ENCODE measurements at places on chromosomes 2 and 18.

DNA sequence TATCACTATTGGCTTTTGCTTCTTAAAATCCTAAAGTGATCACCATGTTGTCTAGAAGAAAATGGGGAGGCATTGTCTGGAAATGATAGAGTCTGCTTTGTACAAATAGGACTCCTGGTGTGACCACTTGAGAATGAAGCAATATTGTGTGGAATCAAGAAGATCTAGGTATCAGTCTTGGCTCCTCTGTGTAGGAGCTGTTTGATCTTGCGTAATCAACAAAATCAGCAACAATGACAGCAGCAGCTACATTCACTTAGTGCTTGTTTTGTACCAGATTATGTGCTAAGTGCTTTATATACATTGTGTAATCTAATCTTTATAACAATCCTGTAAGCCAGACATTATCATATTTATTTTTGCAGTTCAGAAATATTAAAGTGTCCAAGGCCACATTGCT lies 17.8 kb downstream of the NCOA1 start:
- no peak for DNase-seq

- DNase-seq = no peak
Measured at GRCh38 chr2:54212456-54212855, 43.6 kb downstream of the TSPYL6 start.

- no peak for DNase-seq
Measured at GRCh38 chr2:134154246-134154645, 99.6 kb upstream of the MGAT5 start.

DNA sequence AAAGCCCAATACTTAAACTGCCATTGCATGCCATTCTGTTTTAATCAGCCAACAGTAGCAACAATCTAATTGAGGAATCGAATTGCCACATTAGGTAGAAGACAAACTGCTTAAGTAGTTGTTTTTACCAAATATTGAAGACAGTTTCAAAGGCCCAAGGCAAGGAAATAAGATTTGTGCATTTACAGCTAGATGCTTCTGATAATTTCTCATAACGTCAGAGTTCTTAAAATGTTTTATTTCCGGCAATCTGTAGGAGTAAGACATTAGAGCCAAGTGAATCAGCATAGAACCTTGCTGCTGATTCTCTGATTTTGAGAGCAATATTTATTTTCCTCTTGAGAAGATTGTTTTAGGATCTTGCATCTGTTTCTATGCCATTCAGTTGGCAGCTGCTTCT lies 174.3 kb downstream of the RBM43 start:
- no peak for DNase-seq

- DNase-seq = no peak
Measured at GRCh38 chr18:69789794-69790193, 157.9 kb downstream of the CD226 start.

DNA sequence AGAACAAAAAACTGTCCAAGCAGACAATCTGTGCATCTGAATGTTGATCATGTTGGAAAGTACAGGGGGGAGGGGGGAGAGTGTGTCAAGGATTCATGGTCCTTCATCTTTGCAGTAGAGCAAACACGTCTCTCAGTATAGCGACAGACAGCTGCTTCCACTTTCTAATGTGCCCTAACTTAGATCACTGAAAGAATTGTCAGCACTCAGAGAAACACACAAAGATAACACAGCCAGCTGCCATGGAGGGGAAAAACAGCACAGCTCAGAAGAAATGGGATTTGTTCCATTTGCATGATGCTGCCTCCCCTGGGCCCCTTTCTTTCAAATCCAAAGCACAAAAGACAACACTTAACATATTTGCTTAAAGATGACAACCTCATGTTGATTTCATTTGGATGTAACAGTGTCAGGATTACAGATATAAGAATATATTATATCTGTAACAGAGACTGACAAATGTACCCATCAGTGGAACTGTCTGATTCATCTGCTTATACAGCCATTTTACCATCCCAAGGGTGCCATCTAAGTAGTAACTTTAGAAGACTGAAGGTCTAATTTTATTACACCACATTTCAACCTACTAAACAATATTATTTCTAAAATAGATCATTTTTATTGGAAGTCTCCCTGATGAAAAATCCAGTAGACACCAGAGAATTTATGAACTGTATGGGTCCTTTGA lies 17.7 kb downstream of the FIGN start:
- DNase-seq = peak; percentile 36

DNA sequence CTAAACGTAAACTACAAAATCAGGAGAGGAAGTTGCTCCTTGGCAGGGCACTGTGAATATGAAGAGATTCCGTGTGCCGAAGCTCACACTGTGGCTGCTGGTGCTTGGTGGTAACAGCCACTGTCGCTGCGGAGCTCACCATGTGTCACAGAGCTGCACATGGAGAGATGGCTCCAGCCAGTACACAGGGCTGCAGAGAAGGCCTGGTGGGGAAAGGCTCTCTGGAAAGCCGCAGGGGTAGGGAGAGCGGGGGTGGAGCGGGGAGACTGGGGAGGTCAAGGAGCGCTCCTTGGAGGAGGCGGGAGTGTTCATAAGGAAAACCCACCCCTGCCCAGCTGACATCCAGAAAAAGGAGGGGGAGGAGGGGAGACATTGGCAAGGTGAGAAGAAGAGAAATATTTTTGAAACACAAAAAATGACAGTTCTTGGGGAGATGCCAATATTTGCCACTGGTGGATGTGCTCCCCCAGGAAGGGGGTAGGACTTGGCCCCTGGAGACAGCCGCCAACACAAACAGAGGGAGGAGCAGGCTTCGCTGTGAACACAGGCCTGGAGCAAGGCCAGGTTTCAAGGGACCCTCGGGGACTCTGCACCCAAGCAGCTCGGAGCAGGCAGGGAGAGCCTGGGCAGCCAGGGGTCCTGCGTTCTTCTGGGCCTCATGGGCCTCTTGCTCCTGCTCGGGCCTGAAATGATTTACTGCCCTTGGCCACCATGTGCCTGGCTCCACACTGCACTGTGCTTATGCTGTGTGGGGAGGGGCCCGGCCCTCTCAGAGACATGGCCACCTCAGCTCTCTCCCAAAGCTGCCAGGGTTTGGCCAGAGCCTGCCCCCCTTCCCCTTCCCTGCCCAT lies 102.6 kb upstream of the GLI2 start:
- DNase-seq = no peak

GRCh38 chr18:31050635-31051034 lies 8.1 kb upstream of the DSC3 start:
- no peak for DNase-seq

DNA sequence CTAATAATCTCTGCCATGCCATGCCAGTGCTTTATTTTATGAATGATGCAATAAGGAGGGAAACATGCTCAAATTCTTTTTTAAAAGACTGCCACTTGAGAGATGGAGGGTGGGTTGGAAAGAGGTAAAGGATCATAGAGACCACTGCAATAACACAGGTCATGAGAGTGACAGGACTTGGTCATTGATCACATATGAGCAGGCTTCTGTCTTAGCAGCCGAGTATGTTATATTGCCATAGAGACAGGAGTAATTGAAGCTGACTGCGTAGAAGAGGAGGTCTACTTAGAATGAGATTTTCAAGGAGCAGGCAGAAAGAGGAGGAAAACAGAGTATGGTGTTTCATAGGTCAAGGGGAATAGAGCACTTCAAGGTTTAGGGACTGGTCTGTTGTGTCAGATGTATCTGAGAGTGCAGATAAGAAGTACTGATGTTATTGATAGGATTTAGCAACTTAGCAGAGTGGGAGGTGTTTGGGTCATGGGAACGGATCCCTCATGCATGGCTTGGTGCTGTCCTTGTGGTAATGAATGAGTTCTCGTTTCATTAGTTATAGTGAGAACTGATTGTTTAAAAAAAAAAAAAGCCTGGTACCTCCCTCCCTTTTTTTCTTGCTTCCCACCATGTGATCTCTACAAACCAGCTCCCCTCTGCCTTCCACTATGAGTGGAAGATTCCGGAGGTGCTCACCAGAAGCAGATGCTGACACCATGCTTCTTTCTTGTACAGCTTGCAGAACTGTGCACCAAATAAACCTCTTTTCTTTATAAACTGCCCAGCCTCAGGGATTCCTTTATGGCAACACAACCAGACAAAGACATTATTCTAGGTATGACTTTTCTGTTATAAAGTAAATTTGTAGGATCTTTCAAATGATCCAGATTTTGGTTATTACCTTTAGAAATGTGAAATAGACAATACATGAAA lies 32.8 kb downstream of the UGP2 start:
- DNase-seq = no peak

DNA sequence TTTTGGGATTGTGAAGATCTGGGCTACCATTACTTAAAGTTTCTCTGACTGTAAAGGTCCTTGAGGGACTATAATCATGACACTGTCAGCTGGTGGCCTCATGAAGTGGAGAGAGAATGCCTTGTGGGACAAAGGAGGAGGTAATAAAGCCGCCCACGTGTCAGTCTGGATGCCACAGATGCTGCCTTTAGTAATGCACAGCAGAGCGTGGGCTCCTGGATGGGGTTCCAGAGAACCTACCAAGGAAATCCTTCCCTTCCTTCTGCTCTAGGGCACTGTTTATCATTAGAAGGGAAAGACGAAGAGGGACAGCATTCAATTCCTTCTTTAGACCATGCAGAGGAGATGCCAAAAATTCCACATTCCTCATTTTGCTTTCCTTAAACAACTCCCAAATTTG lies 63.5 kb downstream of the COL5A2 start:
- DNase-seq = no peak

DNA sequence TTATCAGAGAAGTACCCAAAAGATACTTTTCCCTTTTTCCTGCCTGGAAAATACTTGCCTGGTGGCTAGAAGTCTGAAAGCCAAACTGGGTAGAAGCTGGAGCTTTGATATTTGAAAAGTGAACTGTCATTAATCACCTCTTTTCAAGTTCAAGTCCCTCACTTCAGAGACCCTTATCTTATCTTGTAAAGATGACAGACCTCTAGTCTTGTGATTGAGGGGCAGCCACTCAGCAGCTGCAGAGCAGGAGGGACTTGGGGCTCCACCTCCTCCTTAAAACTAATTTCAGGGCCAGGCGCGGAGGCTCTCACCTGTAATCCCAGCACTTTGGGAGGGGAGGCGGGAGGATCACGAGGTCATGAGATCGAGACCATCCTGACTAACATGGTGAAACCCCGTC lies 64.2 kb upstream of the CDCA7 start:
- no peak for DNase-seq

DNA sequence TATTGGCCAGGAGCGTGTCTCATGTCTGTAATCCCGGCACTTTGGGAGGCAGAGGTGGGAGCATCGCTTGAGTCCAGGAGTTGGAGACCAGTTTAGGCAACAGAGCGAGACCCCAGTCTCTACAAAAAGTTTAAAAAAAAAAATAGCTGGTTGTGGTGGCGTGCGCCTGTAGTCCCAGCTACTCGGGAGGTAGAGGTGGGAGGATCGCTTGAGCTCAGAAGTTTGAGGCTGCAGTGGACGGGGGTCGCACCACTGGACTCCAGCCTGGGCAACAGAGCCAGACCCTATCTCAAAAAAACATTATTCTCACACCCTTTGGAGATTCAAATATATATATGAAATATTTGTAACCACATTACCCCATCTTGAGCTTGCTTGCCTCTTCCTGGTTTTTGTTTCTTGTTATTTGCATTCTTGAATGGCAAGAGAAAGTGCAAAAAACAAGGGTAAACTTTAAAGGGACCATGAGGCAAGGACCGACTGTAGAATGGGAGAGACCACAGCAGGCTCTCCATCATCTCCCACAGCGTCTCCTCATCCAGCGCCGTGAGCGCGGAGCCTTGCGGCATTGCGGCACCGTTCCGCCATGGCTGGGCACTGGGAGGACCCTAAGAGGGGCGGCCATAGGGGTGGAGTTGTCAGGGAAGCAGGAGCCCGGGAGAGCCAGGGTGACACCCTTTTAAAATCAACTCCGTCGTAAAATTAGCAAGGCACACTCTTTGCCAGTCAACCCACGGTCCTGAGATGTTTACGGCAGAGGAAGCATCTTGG lies 1.4 kb downstream of the ELP2 start:
- peak; percentile 11 for DNase-seq

GRCh38 chr2:133486771-133487191 lies 81.5 kb downstream of the NCKAP5 start:
- no peak for DNase-seq

GRCh38 chr2:58228299-58228698 lies 12.8 kb downstream of the FANCL start:
- peak; percentile 3 for DNase-seq

DNA sequence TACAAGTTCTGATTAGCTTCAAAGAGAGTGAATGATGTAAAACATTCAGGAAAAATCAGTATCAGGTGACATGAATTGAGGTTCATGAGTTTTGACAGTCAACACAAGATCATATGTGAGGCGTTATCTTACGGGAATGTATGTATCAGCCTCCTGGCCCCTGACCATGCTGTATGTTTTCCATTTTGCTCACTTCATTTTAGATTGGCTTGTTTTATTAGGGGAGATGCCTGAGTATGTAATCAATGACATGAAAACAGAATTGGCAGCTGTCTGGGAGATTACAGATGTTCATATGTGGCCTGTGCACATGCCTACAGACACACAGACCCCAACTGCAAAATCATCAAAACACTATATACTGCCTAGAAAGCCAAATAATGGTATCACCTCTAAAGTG lies 168.5 kb upstream of the RND3 start:
- DNase-seq = no peak

DNA sequence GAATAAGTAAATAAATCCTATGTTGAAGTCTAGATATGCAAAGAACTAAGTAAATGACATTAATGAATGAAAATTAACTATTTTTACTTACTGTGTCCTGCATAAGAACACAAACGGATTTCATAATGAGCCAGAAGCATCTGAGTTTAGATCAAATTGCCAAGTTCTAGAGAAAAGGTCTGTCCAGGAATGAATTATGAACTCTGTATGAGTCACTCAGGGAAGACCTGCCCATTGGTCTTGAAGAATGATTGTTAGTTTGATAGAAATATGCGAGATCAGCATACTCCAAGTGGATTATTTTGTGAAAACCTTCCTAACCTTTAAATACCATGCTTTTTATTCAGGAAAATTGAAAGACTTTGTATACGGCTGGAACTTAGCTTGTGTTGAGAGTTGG lies 189.5 kb downstream of the DOK6 start:
- no peak for DNase-seq

- DNase-seq = no peak
Measured at GRCh38 chr2:25712455-25712854, 39.1 kb upstream of the DTNB start.

DNA sequence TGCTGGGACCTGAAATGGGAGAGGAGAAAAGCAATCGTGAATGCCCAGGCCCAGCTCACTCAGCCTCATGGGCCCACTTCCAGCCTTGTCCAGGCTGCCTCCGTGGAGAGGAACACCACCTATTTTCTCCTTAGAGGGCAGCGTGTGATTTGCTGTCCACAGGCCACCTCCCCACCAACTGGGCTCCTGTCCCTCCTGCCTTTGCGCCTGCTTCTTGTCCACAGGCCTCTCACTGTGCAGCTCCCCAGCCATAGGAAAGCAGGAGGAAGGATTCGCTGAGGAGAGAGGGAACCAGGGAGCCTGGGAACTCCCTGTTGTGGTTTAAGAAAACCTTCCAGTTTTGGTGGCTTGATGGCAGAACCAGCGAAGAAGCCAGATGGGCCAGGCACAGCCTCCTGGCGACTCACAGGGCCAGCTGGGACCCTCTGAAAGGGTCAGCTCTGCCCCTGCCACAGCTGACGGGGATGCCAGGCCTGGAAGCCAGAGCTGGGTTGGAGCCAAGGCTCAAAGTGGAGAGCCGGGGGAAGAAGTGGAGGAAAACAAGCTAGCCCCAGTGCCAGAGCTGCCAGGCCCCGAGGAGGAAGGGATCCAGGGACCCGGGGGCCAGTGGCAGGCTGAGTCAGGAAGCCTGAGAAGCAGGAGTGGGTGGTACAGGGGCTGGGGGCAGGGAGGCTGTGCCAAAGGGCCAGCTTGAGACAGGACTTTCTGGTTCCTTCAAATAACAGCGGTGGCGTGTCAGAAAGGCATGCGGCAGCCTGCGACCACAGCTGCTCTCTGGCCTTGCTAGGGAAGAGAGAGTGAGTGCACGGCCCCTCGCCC lies 9.9 kb downstream of the TMBIM1 start:
- DNase-seq = no peak

Measured in NCI-H510A treated with DMSO at 0.1 percent for 48 hours (cell line).